ENCODE measurements at places on chromosomes 6 and 20.

- DNase-seq: no peak
Observed at GRCh38 chr6:15786846-15787245, 124.0 kb upstream of the DTNBP1 start.

- no peak for DNase-seq
Observed at GRCh38 chr6:154768280-154768679, 35.1 kb downstream of the SCAF8 start.

GRCh38 chr20:58500256-58500655 is 14.9 kb downstream of the APCDD1L start:
- no peak for DNase-seq

DNA sequence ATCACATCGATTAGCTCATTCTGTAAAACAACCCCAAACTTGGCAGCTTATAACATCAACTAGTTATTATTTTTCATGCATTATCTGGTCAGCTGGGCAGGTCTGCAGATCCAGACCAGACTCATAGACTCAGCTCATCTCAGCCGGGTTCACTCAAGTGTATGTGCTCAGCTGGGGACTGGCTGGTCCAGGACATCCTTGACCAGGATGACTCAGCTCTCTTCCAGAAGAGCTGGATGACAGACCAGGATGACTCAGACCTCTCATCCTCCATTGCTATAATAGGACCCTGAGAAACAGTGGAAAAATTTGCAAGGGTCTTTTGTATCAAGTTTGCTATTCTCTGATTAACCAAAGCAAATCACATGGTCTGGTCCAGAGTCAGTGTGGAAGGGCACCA is 312.5 kb upstream of the PLCB4 start:
- no peak for DNase-seq

- no peak for DNase-seq
Observed at GRCh38 chr6:154440022-154440421, 70.5 kb downstream of the CNKSR3 start.

DNA sequence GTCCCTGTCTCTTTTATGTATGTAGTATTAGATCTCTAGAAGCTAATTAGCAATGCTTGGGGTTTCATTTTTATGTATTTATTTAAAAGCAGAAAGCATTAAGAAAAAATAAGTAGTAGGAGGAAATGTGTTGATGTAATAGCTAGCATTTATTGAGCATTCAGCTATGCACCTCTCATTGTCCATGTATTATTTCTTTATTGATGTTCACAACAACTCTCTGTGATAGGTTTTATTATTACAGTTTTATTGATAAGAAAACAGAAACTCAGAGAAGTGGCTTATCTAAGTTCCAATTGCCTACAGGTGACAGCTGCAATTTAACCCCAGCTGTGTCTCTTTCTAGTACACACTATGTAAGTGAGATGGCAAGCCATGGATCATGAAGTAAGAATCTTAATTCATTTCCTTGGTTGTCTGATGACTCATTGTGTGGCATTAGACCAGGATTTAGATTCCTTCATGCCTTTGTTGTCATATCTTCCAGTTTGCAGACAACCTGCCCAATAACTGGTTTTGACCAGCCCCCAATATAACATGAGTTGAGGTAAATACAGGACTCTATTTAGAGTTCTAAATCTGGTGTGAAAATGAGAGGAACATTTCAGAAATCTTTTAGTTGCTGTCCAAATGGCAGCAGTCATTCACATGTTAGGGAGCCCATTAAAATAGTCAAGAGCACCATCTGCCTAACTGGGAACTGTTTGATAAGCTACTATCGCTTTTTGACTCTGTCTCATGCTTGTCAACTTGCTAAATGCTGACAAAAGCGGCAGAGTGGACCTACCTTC is 170.8 kb upstream of the PHACTR1 start:
- DNase-seq: no peak

DNA sequence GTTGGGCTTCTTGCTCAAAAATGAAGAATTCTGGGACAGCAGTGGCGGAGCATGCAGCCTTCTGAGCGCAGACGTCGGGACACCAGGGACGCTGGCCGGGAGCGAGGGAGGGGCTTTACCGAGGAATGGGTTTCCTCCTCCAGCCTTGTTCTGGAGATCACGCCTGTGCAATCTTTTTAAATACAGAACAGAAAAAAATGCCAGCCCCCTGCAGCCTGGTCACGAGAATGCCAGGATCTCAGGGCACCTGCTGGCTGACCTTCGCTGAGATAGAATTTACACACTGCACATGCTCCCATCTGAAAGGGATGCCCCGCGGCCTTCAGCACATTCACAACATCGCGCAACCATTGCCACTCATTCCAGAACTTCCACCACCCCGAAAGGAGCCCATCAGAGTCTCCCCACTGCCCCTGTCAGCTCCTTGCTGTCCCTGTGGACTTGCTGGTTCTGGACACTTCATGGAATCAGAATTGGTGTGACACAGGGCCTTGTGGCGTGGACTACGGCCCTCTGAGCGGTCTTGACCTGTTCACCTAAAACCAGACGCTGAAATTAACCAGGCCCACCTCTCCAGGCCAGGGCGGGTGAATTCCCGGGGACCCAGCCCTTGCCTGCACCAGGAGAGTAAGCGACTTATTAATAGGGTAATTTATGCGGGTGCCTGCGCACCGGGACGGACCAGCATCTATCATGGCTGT is 20.6 kb upstream of the BHLHE23 start:
- no peak for DNase-seq

DNA sequence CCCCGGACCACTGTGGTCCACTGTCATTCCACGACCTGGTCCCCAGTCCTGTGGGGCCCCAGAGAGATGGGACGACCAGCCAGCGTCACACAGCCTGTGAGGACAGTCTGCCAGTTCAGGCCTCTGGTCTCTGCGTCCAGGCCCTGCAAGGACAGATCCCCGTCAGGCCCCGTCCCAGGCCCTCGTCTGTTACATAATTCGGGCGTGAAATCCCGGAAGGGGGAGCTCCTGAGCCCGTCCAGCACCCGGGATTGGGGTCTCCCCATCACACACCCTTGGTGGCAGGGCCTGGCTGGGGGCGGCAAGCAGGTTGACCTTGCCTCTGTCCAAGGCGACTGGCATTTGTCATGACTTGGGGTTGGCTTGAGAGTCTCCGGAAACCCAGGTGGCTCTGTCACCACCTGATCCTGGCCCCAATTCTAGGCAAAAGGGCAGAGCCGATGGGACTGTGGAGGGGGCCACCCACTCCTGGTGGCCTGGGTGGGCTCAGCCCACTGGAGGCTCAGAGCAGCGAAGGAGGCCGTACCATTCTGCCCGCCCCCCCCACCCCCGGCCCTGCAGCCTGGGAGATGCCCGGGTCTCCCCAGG is 73.8 kb upstream of the GATA5 start:
- DNase-seq: no peak

All from CD4-positive, CD25-positive, alpha-beta regulatory T cell (primary cell).